ENCODE measurements at places on chromosomes 12 and 14.

- DNase-seq = no peak
Observed at GRCh38 chr14:50229681-50230080, 1.7 kb downstream of the SOS2 start.

GRCh38 chr12:69468237-69469026, 1.8 kb upstream of the FRS2 start:
- no peak for DNase-seq

GRCh38 chr12:59196989-59197388, 276.7 kb upstream of the LRIG3 start:
- DNase-seq = no peak

DNA sequence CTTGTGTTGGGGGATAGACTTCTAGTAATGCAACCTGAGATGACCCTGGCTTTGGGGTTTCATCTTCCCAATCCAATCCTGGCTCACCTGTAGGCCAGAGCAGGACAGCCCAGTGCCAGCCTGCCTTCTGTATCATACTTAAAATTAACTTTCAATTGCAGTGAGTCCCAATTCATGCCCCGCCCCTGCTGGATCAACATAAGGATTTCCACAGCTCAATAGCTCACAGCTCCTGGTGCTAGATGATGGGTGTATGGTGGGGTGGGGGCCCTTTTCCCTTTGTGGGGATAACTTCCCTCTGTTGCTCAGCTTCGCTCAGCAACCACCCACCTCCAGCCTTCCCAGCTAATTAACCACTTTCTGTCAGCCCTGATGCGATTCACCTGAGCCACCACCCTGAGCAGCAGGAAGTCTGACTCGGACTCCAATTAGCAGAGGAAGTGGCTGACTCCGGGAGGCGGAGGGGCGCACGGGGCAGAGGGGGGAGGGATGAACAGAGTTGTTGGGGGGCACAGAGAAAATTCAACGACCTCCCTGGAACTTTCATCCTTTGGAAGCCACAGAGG, 24.3 kb upstream of the CHGA start:
- no peak for DNase-seq

GRCh38 chr12:15979096-15980092, 68.3 kb downstream of the DERA start:
- DNase-seq = no peak

- peak; percentile 17 for DNase-seq
Observed at GRCh38 chr14:88599761-88600439, 37.1 kb downstream of the ZC3H14 start.

DNA sequence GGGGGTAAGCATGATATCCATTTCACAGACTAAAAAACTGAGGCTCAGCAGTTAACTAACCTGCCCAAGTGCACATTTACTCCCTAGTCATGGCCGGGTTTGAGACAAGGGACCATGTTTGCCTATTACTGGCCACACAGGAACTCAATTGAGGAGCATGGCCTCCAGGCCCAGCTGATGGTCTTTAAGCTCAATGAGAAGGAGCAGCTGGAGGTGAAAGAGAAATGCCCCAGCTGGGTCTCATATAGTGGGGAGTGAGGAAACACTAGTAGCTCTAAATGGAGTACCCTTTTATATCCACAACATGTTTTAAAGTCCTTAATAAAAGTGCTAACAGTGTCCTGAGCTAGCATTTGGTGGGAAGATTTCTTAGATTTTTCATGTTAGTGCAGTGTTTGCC, 1.6 kb downstream of the TDP1 start:
- no peak for DNase-seq

DNA sequence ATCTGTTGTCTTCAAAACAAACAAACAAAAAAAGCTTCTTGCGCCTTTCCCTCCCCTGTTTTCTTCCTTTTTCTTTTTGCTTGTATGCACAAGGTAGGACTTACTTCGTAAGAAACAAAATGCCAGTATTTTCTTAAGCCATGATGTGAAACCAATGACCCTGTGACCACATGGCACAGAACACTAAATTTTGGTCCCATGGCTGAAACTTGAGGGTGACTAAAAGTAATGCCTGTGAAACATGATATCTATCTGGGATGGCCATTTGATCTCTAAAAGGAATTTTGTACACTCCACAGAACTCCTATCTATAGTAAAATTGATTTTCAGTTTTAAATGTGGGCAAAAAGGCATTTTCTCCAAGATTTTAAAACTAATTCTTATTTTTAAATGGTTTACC, 63.6 kb downstream of the PAPOLA start:
- no peak for DNase-seq

DNA sequence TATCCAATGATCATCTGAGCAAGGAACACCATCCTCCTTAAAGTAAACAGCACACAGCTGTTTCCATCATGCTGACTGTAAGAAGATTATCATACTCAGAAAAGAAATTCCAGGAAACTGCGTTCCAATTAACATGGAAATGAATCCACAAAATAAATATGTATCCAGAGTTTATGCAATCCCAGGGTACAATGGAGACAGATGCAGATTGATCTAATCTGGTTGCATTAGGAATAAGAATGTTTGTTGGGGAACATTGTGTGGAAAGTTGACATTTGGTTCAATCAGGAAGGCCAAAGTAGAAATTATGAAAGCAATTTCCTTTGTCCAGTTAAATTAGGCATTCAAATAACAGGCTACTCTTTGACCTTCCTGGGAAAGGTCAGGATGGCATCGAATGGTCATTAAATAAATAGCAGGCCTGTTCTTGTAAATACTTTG, 236.9 kb upstream of the AMIGO2 start:
- no peak for DNase-seq

DNA sequence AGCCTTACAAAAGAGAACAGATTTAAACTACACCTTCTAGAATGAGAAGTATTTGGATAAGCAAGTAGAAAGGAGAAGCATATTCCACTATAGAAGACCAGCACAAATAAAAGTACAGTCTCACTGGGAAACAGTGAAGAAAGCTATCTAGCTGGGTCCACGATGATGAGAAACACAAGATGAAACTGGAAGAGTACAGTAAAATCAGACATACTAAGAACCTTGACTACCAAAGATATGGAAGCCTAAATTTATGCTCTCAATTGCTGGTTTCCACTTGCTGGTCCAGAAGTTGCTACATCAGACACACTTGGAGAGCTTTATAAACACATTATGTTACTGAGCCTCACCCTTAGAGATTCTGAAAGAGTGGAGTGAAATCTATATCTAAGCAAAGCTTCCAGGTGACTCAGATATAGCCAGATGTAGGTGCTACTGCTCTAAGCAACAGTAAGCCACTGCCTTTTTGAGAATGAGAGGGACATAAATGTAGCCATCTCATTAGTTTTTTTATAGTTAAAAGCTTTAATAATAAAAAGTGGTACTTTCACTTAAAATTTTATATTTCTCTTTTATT, 96.3 kb upstream of the BBS10 start:
- no peak for DNase-seq

GRCh38 chr14:67999705-68000384, 180.3 kb downstream of the RAD51B start:
- no peak for DNase-seq

DNA sequence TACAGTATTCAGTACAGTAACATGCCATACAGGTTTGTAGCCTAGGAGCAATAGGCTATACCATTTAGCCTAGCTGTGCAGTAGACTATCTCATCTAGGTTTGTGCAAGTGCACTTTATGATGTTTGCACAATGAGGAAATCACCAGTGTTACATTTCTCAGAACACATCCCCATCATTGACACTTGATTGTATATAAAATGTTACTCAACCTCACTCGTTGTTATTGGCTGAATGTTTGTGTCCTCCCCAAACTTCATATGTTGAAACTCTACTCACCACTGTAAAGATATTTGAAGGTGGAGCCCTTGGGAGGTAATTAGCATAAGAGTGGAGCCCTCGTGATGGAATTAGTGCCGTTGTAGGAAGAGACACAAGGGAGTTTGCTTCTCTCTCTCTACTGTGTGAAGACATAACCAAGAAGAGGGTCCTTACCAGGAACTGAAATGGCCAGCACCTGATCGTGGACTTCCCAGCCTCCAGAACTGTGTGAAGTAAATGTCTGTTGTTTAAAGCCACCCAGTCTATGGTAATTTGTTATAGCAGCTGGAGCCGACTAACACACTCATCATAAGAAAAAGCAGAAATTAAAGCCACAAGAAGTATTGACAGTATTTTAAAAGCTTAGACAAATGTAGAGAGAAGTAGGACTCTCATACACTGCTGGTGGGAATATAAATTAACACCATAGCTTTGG, 3.2 kb upstream of the MED13L start:
- DNase-seq = no peak

GRCh38 chr12:3003357-3003992, 44.3 kb downstream of the TEAD4 start:
- DNase-seq = no peak

DNA sequence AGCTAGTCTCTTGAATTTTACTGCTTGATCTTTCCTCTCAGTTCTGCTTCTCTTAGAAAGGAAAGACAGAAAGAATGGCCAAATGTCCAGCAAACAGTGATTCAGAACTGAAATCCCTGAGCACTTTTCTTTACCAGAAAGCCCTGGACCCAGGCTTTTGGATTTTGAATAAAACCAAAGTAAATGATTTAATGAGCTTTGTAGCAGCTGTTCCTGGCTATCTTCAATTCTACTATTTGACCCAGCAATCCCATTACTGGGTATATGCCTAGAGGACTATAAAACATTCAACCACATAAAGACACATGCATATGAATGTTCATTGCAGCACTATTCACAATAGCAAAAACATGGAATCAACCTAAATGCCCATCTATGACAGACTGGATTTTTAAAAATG, 187.2 kb downstream of the PRKD1 start:
- no peak for DNase-seq

- no peak for DNase-seq
Observed at GRCh38 chr14:26845151-26845818, 247.5 kb upstream of the NOVA1 start.

- DNase-seq = no peak
Observed at GRCh38 chr14:94451091-94451771, 1.4 kb downstream of the SERPINA11 start.

DNA sequence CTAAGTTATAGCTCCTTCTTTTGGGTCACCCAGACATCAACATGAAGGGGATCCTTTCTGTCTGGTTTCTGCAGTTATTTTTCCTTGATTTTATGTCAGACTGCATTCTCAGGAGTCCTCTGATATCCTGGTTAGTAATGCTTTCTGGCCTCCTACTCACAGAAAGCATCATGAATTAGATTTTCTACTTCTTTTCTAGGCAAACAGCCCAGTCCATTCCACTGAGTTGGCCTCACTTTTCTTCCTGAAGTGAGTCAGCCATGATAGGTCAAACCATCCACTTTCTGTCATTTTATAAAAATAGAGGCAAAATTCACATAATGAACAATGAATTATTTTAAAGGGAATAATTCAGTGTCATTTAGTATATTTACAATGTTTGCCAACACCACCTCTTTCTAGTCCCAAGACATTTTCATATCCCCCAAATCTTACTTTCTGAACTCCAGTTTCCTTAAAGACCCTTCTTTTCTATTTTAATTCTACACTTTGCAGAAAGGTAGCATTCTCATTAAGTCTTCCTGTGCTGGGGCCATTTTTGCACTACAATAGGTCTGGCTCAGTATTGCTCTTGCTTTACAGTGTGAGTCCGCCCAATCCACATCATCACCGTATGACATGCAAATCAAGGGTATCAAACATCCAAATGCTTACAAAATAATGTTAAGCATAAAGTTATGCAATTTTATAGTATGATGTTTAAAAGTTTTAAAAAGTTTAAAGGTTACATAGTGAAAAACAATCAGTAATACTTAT, 95.1 kb downstream of the UNC79 start:
- no peak for DNase-seq

DNA sequence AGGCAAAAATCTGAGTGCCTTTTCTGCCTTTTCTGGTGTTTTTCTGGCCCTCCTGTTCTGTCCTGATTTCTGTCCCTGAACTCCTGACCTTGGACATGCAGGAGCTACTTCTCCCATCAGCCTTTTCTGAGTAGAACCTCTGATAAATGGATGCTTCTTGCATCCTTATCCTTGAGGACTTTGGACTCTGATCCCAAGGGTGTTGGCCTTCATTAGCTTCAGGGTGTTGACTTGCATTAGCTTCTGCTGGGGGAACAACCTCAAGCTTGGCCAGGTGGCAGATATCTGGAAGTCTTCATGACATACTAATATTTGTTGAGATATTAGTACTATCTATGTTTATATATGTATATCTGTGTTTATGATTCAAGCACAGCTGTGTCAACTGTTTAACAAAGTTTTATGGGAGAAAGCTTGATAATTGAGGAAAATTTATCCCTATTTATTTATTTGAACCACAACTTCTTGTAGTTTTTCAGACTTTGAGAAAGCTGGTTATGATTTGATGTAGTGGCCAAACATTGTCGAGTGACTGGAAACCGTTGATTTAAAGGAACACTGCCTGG, 124.3 kb downstream of the CHST11 start:
- DNase-seq = no peak

DNA sequence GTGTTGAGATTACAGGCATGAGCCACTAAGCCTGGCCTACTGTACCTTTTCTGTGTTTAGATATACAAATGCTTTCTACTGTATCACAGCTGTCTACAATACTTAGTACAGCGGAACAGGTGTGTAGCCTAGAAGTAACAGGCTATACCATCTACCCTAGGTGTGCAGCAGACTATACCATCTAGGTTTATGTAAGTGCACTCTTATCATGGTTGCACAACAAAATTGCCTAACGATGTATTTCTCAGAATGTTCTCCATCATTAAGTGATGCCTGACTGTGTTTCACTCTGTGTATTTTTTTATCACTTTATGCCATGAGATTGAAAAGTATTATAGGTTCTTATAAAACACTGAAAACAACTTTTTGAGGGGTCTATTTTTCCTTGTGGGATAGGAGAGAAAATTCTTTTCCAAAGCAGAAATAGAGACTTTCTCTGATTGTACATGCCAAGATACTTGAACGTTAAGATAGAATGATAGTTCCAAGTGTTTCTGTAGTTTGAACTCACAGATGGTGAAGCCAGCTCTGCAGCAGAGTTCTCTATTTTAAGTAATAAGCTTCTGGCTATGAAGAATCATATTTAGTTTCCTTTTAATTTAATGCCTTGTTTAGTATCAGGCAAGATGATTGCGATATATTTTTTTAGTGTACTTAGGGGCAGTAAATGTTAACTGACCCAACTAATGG, 17.0 kb downstream of the TMPRSS12 start:
- no peak for DNase-seq

DNA sequence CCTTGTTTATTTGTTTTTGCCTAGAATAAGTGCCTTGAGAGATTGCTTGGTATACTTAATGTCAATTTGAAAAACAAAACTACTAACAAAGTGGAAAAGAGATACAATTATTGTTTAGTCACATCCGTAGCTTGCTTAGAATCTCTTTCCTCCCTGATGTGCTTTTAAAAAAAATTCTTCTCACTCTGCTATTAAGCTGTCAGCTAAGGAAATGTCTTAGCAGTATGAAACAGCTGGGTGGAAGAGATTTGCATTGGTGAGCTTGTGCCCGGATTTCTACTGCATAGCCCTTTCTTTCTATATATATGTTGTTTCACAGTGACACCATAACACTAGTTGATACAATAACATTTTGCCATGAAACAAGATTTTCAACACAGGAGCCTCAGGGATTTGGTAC, 229.4 kb upstream of the RGS6 start:
- DNase-seq = no peak

- no peak for DNase-seq
Observed at GRCh38 chr12:94041850-94042249, 106.5 kb upstream of the PLXNC1 start.
